ENCODE measurements at places on chromosomes 6 and 20.

DNA sequence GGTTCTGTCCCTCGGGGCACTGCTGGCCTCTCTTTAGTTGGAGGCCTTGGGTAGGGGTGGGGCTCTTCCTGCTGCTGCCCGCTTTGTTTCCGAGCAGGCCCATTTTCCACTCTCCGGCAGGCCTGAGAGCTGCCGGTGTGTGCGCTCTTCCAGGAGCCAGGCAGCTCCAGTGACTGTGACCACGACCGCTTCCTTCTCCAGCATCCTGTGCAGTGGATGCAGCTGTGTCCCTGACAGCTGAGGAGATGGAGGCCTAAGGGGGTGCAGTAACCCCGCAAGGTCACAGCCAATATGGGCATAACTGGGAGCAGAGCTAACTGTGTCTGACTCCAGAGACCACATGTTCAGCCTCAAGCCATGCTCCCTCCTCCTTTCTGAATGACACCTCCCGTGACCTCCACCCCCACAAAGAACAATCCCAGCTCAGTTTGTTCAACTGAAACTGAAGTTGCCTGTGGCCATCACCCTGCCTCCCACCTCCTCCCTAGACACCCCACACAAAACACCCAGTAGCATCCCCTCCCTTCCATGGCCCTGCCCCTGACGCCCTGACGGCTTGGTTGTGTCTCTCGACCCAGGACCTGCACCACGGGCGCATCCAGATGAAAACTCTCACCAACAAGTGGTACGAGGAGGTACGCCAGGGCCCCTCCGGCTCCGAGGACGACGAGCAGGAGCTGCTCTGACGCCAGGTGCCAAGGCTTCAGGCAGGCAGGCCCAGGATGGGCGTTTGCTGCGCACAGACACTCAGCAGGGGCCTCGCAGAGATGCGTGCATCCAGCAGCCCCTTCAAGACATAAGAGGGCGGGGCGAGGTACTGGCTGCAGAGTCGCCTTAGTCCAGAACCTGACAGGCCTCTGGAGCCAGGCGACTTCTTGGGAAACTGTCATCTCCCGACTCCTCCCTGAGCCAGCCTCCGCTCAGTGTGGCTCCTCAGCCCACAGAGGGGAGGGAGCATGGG lies 27.8 kb downstream of the SPATA2 start:
- DNase-seq, result no peak

DNA sequence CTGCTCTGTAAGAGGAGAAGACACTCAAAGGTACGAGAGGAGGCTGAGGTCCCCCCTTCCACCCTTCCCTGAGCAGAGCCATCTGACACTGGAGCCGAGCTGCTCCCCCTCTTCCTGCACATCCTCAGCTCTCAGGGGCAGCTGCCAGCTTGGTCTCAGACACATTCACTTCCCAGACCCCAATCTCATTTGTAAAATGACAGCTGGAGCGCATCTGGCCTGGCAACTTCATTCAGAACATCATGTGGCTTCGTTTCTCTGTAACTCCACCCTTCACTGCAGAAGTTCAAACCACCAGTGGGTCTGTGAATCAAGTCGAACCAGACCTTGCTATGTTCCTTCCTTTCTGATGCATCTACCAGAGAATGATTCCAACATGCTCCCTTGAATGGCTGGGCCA lies 145.6 kb upstream of the CDH4 start:
- DNase-seq, result no peak

GRCh38 chr20:10167594-10167993 lies 51.0 kb upstream of the SNAP25 start:
- no peak for DNase-seq

- no peak for DNase-seq
These were observed 137.1 kb downstream of the ELOVL4 start for GRCh38 chr6:79810185-79810705.
